Left renal cortex interstitium (tissue), 4 donors: ENCODE measurements at places on chromosomes 13 and 19.

DNA sequence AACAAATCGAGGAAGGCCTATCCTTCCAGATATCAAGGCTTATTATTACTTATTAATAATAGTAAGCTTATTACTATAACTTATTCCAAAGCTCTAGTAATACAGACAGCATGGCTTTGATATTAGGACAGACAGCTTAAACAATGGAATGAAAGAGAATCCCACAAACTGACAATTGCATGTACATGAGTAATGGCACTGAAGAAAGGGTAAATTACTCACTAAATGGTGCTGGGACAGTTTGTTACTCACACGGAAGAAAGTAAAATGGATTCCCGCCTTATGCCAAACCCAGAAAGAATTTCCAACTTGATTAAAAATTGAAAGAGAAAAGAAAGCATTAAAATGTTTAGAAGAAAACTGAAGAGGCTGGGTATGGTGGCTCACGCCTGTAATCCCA is 60.3 kb downstream of the MIPEP start:
- DNase-seq: no peak

GRCh38 chr13:98835156-98835555 is 82.7 kb upstream of the SLC15A1 start:
- DNase-seq: no peak

- DNase-seq: no peak
These were observed at the start of gene PEAK3 for GRCh38 chr19:2282062-2282861. Gene PEAK3, minus strand, starts transcription at chr19:2282175. Its CDS starts 1,244 bp downstream, at chr19:2280931.

DNA sequence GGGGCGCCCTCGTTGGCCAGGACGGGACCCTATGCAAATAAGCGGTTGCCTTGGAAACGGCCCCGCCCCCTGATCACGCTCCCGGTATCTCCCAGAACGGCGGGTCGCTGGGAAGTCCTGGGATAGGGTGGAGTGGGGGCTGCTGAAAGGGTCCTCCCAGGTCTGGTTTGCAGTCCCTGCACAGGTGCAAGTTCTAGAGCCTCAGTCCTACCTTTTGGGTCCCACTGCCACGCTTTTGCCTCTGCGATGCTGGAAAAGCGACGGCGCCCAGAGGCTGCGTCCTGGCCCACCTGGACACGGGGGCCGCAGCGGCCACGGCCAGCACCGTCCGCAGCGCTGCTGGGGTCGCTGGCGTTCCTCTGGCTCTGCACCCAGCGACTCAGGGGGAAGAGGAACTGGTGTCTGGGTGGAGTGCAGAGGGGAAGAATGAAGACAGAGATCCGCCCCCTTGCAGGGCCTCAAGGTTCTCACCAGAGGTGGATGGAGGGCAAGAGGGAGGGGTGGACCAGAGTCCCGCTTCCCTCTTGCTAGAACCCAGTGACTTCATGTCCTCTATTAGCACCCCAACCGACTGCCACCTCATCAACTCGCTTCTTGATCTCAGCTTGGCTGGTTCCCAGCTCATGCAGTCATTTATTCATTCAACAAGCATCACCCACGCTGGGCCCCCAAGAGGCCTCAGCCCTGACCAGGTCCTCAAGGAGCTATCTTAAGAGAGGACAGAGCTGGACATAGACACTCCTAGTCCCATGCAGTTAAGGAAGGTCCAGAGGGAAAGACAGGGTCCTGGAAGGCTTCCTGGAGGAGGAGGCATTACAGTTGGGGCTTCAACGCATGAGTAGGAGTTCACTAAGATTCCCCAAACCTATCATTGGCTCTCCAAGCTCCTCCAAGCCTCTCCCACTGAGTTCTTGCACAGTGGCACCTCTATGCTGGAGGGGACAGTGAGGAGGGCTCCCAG is at the start of gene LRRC25:
Gene LRRC25 (minus strand): TSS at position 381 of the 961 bp plus-strand sequence. CDS start 659 bp downstream, outside the sequence.
- DNase-seq: no peak
